Muscle of leg (tissue), 16 donors: ENCODE measurements at places on chromosomes 1 and 21. TPM values are rescaled to one million over a fixed set of nuclear protein-coding genes. Genes with fewer than 3 reads are reported as not detected.

DNA sequence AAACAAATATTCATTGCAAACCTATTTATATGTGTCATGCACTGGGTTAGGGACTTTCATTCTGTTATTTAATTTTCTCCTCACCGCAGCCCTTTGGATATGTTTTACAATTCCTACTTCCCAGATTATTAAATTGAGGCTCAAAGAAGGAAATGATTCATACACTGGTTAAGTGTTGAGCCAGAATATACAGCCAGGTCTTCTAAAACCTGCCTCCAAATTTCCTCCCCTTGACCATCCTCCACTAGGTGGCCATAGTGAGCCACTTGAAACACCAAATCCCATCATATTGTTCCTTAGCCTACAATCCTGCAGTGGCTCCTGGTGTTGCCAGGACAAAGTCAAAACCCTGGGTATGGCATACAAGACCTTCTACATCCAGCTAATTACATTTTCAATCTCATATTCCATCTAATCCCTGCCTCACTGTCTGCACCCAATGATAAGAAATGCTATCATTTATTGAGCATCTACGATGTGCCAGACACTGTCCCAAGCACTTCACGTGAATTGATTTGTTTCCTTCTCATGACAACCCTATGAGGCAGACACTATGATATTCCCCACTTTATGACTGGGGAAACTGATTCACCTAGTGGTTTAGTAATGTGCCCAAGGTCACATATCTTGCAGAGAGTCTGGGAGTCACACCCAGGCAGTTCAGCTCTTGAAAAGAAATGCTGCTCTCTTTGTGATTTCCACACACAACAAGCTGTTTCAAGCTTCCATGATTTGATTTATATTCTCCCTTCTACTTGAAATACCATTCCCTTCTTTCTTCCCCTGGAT, 23.6 kb upstream of the KIRREL1 start:
- DNase-seq: peak; percentile 68

GRCh38 chr1:24297187-24297851, 21.8 kb upstream of the GRHL3 start:
- no peak for DNase-seq

GRCh38 chr1:9594471-9595155, 5.9 kb downstream of the TMEM201 start:
- no peak for DNase-seq

CLCA4 gene
- polyA plus RNA-seq: not detected

PTPN14 gene
- 15.8 TPM for polyA plus RNA-seq
